ENCODE measurements at places on chromosomes 2 and 18.

GRCh38 chr2:67841711-67842110, 221.1 kb downstream of the C1D start:
- DNase-seq = peak; percentile 10

DNA sequence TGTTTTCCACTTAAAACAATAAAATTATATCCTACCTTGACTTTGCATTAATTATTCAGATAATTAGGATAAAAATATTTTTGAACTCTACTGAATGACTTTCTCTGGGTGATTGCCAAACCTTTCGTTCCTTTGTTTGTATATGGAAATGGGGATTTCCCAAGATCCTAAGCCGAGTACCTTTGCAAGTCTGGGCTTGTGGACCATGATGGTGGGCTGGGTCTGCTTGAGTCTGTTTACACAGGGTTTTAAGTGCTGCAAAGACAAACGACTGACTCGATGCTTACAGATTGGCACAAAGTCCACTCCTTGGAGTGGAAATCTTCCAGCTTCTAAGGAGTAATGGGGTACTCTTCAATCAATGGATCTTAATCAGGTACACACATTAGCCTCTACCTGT, 659.5 kb downstream of the TSN start:
- peak; percentile 18 for DNase-seq

- no peak for DNase-seq
These were observed 81.7 kb downstream of the ACSL3 start for GRCh38 chr2:222942561-222942960.

- no peak for DNase-seq
These were observed 36.7 kb downstream of the TMEM37 start for GRCh38 chr2:119468154-119468955.

GRCh38 chr18:57211412-57211750, 64.5 kb downstream of the BOD1L2 start:
- DNase-seq = no peak

DNA sequence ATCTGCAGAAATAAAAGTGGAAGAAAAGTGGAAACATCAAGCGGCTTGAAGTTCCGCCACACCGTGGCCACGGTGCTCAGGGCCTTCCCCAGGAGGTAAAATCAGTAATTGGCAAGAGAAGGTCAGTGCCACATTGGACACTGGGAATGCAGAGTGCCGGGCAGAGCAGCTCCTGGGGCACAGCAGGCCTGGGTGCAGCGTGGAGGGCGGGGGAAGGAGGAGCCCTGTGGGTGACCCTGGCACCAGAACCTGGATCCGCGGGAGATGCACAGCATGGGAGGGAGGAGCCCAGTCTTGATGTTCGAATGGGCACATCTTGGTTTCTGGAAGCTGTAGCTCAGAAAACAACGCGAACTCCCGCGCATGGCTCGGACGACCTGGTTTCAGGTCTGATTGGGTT, 630.2 kb downstream of the GALR1 start:
- DNase-seq = no peak

- peak; percentile 53 for DNase-seq
These were observed 14.0 kb downstream of the CXCR1 start for GRCh38 chr2:218152777-218153176.

DNA sequence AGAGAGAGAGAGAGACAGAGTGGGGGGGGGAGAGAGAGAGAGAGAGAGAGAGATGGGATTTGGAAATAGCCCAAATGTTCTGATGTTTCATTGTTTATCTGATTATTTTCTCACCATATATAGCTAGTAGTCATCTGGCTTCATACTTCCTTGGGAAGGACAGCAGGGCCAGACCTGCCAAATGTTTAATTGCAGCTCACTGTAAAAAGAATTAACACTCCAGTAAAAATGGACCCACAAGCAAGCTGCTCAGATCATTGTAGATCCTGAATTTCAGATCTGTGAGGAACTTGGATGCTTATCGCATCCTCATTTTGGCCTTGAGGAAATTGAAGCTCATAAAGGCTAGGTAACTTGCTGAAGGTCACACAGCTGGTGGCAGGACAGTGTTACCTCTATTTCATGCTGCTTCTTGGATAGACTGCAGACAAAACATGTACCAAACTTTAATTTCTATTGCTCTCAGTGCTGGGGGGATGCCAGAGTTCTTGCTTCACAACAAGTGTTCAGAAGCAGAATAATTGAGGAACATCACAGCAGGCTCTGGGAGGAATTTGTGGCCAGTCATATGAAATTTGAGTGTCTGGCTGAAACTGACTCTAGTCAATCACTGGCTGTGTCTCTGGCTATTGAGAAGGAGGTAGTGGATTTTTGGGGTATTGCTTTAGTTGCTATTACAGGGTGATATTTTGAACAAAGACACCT, 223.5 kb downstream of the PIK3C3 start:
- no peak for DNase-seq

GRCh38 chr18:54852780-54853675, 24.8 kb downstream of the RAB27B start:
- DNase-seq = no peak

DNA sequence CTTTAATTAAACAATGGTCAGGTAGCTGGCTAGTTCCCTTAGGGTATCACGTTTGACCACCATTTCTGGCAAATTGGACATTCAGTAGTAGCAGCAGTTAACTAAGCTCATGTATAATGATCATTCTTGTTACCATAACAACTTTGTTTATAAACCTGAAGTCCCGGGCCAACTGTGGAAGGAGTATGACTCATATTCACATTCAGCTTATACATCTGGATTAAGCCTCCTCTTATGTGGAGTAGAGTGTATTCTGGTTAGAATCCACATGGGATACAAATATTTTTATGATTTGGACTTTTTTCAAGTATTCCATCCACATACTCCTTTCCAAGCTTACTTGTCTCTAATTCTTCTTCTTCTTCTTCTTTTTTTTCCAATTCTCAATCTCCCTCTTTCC, 70.3 kb upstream of the ZSWIM2 start:
- DNase-seq = peak; percentile 41

DNA sequence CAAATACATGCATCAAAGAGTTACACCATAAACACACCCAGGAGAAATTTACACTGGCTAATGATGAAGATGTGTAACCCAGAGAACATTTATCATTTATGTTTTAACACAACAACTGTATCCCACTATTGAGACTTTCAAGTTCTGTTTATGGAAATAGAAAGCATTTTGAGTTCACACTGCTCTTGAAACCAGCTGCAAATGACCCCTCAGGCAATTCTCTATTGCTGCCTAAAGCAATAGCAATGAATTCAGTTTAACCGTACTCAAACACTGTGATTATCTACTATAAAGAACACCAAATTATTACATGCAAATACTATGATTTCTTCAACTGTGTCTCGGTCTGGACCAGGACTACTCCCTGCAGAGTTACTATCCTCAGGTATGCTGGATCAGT, 452.7 kb upstream of the NRXN1 start:
- DNase-seq = no peak

GRCh38 chr18:44898498-44898897, 217.8 kb downstream of the SETBP1 start:
- DNase-seq = no peak

GRCh38 chr2:70936979-70937811, 1.5 kb downstream of the ATP6V1B1 start:
- DNase-seq = no peak

DNA sequence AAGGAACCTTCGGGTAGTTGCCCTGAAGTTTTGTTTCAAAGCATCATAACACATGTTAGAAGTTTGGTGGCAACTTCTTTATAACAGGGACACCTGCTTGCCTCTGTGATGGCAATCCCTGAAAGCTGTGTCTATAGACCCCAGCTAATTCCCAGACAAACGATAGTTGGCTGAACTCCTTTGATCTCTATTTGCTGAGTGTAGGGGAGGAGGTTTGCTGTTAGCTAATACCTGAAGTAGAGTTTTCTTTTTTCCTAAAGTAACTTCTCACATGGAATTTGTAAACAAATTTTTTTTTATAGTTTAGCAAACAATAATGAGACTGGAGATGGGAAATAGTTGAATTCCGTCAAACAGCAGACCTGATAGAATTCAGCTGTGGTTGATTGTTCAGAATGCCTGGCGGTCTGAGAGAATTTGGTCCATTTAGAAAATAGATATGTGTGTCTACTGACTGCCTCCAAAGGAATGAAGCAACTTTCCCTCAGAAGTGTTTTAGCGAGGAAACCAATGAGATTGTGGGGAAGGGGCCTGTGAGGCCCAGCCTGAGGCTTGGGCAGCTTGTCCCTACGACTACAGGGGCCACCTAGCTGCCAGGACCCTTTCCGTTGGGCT, 123.5 kb upstream of the EPAS1 start:
- no peak for DNase-seq

- DNase-seq = peak; percentile 95
These were observed 78.3 kb upstream of the CRIM1 start for GRCh38 chr2:36277146-36277808.
